ENCODE measurements at places on chromosomes 16 and 17.
A peak's percentile ranks its signal among the peaks of the same experiment; 100 is the strongest.

DNA sequence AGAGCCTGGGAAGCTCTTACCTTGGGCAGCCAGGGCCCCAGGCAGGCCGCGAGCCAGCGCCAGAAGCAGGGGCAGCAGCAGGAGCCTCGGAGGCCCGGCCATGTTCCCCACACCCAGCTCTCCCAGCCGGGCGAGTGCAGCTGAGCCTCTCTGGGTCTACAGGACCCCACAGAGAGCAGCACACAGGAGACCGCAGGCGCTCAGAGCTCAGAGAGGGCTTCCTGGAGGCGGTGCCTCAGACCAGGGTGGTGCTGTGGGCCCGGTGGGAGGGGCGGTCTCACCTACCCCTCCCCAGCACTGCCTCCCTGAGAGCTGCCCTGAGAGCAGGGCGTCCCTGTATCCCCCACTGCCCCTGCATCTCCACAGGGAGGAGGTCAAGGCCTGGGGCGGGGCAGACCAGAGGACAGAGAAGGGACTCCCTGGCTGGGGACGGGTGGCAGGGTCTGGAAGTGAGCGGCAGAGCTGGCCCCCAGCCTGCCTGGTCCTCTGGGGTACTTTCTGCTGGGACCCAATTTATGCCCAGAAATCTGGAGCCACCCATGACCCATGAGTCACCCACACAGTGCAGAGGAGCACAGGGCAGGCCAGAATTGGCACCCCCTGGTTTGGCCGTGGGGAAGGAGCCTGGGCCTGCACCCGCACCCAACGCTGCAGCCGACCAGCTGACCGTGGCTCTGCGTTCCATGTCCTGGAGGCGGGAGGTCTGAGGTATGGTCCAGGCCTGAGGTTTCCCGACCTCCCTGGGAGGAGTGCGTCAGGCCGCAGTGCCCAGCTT, at the start of gene CD7:
TSS of gene CD7 (minus strand) at position 215 of the 775 bp plus-strand sequence. CDS start at position 102, 113 bp downstream.
- DNase-seq: peak; percentile 74

DNA sequence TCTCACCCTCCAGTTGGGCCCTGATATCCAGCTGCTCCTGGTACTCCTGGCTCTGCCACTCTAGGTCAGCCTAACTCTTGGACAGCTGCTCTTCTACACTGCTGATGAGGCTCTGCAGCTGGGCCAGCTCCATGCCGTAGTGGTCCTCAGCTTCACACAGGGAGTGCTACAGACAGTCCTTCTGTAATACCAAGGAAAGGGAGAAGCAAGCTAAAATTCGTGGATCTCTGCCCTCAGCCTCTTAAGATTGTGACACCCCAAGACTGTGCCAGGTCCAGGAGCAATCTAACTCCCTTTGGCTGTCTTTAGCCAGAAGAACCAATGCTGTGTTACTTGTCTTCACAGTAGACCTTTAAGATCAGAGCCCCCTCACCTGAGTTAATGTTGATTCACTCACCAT, 7.7 kb upstream of the KRT38 start:
- no peak for DNase-seq

DNA sequence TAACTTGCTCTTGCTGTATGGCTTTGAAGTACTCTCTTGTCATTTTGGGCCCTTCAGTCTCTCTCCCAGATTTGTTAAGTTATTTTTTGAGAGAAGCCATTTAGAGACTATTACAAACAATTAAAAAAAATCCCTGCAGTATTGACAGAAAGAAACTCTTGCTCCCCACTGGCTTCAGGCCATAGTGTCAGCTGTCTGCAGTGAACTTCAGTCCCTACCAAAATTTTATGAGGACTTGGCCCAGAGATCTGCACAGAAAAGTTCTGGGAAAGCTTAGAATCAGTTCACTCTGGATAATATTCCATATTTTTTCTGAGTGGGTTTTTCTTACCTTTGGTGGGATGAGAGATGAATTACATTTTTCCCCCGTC, 30.9 kb upstream of the SUPT4H1 start:
- DNase-seq: no peak

GRCh38 chr17:38440614-38441397, 12.5 kb downstream of the ARHGAP23 start:
- no peak for DNase-seq

DNA sequence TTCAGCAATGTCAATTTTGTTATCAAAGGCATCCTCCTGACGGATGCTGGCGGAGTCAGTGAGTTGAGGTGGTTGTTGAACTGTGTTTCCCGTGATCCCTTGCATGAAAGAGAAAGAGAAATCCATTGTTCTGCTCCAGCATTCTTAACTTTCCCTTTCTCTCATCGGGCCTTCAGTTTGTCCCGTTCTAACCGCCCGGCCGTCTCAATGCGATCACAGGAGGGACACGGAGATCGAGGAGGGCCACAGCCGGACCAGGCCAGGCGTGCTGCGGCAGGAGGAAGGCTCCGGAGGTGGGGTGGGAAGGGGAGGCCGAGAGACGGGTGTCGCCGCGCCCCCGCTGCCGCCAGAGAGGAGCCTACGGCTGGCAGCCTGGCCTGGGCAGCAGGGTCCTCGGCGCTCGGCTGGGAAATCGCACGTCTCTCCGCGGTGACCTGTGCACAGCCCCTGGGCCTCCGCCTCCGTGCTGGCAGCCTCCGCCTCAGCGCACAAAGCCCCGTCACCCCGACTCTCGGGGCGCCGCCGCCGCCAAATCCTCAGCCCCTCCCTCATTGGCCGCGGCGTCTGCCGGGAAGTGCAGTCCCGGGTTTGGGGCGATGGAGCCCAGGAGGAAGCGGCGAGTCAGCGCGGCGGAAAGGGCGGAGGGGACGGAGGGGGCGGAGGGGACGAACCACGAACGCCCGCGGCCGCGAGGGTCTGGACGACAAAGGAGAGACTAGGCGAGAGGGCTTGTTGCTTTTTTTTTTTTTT, 38.1 kb downstream of the SOST start:
- peak; percentile 75 for DNase-seq

DNA sequence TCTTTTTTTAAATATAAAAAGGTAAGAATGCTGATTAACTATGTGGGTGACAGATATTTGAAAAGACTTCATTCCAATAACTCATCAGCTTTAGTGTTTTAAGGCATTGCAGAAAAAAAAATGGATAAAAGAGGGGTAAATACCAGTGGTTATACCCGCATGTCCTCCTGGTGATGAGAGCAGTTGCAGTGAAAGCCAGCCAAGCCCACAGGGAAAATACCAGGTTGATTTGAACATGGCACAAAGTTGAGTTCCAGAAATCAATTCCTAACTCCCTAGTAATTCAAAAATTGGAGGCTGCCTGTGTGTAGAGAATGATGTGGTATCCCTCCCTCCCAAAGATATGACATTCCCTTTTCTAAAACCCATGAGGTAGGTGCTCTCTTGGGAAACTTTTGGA, 453.2 kb upstream of the SOX9 start:
- no peak for DNase-seq

GRCh38 chr16:79404571-79404970, 196.0 kb downstream of the MAF start:
- DNase-seq: no peak

DNA sequence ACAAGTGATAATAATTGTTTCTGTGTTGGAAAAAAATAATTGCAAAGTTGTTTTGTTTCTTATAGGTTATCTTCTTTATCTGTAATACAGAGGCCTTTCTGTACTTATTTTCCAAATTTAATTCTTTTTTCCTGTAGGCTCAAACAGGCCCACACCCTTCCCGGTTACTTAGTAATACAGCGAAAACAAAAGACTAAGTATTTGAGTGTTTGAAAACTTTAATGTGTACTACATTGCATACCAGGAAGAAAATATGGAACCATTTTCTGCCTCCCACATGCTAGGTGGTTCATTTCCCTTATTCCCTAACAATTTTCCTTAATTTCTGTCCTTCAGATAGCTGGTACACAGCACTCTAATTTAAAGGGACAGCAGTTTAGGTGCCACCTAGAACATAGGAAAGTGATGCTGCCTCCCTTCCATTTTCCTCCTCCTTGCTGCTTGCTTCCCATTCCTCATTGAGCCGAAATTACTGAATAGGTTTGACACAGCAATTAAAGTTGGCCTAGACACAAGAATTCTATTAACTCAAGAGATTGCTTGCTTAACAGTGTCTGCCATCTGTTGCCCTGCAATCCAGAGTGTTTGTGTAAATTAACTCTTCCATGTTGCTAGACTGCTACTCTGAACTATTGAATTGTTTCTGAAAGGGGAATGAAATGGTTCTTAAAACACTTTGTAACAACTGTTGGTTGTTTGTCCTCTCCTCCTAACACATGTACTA, 24.2 kb downstream of the CYB5B start:
- no peak for DNase-seq

- no peak for DNase-seq
These were observed 71.5 kb upstream of the KSR1 start for GRCh38 chr17:27384726-27385125.

DNA sequence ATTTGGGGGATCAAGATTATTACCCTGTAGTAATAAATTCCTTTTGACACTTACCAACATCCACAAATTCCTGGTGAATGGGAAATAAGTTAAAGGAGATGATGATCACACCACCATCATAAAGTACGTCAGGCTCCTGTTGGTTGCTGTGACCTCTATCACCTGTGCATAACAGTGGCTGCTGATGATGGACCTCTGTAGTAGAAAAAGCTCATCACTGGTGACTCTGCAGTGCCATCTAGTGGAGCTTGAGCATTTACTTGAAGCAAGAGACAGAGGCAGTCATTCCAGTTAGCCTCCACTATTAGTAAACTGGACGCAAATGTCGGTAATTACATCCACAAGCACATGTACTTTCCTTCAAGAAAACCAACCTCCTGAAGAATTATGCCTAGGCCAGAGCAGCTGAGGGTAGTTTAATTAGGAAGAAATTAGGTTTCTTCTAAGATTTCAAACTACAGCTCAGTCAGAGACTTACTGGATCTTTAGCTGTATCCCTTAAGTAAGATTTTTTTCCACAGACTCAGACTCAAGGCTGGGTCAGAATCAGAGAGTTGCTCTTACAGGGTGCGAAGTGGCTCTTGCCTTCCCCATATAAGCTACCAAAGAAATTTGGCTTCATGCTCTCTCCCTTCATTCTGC, 39.3 kb downstream of the CYB561 start:
- DNase-seq: peak; percentile 59

- no peak for DNase-seq
These were observed 2.1 kb upstream of the GPRC5C start for GRCh38 chr17:74429604-74430384.

- no peak for DNase-seq
These were observed 5.1 kb upstream of the OTOP3 start for GRCh38 chr17:74930535-74931036.

DNA sequence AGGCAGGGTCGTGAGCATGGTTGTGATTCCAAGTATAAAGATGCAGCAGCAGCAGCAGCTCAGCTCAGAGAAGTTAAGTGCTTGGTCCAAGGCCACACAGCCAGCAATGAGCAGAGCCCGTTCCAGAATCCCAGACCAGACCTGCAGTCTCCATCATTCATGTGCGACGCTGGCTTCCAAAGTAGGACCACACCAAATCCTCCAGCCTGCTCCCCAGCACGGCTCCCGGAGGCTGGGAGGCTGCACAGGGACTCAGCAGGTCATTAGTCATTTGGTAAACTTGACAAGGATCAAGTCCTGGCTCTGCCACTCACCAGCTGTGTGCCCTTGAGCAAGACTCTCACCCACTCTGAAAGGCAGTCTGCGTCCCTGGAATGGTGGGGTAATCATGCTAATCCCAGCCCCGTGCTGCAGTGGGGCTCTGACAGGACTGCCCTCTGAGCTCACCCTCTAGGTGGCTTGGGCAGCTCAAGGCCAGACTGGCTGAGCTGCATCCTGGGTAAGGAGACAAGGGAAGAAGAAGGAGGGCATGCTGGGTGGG, 95.1 kb upstream of the TMEM132E start:
- no peak for DNase-seq

GRCh38 chr16:48611329-48612137, 1.6 kb upstream of the N4BP1 start:
- DNase-seq: peak; percentile 66

- no peak for DNase-seq
These were observed 170.3 kb upstream of the RPH3AL start for GRCh38 chr17:522919-523318.

- DNase-seq: peak; percentile 3
These were observed 48.8 kb downstream of the DNAH3 start for GRCh38 chr16:21101631-21102420.

GRCh38 chr16:69916462-69916861, 34.7 kb upstream of the CLEC18A start:
- no peak for DNase-seq

DNA sequence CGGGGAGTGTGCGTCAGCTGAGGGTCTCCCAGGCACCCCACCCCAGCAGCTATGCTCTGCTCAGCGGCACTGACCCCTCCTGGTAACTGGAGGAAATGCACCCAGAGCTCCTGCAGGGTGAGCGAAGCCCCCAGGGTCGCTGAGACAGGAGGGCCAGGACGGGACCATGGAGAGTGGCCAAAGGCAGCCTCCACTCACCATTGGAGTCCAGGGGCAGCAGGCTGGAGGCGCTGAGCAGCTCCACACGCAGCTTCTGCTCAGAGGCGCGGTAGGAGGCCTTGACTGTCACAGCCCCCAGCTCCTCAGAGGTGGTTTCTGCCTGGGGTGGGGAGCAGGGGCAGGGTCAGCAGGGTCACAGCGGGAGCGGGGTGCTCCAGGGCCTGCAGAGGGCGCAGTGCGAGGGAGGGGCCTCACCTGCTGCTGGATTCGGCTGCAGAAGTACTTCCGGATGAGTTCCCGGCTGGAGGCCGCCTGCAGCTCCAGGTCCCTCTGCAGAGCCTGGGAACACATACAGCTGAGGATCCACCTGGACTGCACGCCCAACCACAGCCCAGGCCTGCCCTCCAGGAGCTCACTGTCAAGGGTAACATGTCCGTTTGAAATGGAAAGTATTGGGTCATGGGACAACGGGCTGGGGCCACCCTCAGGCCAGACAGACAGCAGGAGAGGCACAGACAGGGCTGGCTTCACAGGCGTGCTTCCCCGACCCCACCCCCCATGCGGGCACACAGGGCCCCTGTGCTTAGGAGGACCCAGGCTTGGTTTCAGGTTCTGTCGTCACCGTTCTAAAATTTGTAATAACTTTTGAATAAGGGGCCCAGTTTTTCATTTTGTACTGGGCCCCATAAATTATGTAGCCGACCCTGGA, 13.8 kb downstream of the UNC13D start:
- DNase-seq: peak; percentile 40

Data from stimulated activated CD4-positive, alpha-beta T cell treated with anti-CD3 and anti-CD28 coated beads, Interleukin-4, amount 100 ng/mL, for 4 hours (primary cell).